NCI-H2171 treated with DMSO at 0.1 percent for 48 hours (cell line): ENCODE measurements at places on chromosomes 4 and X.

DNA sequence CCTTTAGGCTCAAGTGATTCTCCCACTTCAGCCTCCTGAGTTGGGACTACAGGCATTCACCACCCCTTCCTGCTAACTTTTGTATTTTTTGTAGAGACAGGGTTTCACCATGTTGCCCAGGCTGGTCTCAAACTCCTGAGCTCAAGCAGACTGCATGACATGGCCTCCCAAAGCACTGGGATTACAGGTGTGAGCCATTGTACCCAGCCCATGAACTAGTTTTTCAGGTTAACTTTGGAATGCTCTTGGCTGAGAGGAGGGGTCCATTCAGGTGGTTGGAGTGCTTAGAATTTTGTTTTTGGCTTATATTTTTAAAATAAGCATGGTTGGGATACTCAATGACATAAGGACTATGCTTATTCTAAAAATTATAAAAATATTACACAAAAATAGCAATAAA, 355.7 kb upstream of the MAGEB16 start:
- no peak for DNase-seq

DNA sequence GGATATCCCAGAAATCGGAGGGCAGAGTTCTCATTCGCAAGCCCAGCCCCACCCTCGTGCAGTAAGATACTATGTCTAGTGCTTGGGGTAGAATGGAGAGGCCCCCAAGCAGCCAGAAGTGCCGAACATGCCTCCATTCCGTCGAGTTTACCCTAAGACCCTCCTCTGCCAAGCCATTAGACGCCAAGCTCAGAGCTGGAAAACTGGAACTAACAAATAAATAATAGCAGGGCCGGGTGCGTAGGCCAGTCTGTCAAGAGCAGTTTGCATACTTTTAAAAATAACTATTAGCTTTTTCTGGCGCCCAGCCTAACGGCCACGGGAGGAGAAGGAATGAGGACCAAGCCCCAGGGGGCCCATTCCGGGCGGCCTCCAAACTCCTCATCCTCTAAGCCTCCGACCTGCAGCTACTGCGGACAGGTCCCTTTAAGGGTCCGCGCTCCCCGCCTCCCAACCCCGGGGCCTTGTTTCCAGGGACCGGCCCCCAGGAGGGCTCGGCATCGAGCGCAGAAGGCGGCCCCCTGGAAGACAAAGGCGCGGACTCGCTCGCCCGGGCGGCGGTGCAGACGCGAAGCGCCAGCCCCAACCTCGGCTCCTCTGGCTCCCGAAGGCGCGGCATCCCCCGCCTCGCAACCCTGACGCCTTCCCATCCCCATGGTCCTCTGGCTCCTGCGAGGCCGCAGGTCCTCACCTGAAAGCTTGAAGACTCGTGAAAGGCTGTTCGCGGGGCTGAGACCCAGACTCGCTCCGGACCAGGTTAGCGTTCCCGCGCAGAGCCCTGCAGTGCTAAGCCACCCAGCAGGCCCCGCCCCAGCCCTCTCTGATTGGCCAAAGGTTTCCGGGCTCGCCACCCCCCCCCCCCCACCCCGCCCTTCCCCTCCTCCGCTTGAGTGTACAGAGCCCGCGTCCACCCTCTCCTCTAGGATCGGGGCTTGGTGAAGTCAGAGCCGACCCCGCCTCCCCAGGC, at the start of gene TMSB15A:
Gene TMSB15A (minus strand): TSS at position 765 of the 967 bp plus-strand sequence.
- peak; percentile 67 for DNase-seq

DNA sequence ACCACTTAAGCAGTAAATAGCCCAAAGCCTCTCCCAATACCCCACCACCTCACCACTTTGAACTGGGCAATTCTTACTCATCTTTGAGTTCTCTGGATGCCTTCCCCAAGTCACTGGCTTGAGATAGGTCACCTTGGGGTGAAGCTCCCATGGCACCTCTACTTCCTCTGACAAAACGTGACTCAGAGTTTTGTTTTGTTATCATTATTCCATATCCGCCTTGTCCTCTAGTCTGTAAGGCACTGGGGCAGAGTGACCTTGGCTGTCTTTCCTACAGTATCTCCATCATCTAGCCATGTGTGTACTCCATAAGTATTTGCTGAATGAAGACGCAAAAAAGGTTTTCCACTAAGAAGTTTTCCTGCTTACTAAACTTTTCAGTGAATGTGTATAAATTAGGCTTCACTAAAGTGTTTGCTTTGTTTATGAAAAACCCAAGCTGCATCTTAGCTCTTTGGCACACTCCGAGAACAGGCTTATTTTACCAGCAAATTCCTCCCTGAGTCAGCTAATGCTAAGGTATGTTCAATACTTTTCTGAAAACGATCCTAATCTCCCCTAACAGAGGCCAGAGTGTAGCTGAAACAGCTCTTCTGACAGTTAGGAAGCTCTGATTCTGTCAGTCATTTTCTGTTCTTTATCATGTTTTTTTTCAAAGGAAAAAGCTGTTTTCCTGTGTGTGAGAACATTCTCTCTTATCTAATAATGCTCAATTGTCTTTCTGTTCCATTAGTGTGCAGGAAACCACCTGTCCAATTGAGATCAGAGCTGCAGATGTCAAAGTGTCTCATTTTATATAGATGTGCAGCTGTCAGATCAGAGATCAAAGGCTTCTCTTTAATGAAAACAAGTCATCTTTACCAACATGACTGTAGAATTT, 30.2 kb upstream of the TSPAN5 start:
- peak; percentile 0 for DNase-seq

DNA sequence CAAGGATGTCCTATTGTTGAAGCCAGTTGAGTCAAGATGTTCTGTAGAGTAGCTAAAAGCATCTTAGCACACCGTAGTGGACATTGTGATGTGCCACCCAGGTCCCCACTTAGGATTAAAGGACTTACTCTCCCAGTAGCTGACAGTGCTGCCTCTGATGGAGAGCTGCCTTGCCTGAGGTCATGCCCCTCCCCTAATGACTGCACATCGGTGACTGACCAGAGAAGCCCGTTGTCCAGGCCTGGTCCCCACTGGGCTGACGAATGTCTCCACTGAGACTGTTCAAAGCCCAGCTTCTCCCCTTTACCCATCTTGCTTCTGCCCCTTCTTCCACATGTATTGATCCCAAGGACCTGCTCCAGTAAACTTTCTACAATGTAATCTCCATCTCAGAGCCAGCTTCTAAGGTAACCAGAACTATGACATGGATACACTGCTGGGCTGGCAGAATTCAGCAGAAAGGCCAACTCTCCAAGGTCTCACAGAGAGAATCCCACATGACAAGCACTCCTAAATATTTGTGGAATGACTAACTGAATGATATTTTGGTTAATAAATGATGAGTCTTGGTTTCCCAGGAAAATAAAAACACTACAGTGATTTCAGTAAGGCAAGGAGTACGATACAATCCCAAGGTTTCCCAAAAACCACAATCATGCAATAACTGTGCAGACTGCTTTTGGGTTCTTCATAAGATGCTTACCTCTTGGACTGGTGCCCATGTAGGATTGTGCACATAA, 82.4 kb upstream of the TMEM150C start:
- DNase-seq, result no peak

DNA sequence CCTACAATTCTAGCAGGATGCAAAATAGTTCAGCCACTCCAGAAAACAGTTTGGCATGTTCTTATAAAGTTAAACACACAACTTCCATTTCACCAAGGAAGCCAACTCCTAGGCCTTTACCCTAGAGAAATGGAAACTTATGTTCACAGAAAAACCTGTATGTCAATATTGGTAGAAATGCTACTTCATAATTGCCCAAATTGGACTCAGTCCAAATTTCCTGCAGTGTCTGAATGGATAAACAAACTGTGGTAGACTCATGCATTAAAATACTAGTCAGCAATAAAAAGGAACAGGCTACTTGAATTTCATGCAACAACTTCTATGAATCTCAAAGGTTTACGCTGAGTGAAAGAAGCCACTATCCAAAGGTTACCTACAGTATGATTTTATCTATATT, 1738.8 kb upstream of the IGFBP7 start:
- no peak for DNase-seq

DNA sequence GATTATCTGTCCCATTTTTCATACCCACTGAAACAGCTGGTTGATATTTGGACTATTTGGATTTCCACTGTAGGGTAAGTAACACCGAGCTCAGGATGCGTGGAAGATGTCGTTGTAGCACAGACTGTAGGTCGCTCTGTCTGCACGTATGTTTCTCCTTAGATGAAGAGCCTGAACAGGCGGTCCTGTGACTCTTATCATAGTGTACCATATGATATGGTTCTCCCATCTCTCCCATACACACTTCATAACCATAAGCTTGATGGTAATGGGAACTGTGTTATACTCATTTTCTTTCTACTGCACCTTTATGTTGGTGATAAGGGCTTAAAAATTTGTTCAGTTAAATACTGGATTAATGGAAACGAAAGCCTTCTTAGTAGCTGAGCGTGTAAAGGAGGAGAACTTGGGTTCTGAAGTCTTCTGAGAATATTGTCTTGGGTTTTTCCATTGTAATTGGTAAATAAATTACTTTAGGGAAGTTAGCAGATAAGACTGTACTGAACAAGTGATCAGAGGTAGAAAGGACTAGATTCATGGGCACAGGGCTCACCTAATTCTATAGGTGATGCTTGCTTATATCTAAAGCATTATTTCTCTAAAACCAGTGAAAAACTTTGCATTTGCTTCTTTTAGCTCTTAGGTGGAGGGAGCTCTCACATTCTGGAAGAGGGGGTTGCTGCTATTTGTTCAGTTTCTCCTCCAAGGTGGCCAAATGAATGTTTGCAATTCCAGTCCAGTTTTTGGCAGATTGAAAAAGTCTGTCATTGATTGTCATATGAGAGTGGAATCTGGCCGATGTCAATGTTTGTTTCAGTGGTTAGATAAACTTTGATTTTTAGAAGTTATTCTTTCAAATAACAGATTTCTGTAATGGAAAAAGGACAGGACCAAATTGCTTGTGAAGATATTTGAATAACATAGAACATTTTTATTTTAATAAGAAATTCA, 15.8 kb downstream of the SMAD1 start:
- DNase-seq, result no peak

DNA sequence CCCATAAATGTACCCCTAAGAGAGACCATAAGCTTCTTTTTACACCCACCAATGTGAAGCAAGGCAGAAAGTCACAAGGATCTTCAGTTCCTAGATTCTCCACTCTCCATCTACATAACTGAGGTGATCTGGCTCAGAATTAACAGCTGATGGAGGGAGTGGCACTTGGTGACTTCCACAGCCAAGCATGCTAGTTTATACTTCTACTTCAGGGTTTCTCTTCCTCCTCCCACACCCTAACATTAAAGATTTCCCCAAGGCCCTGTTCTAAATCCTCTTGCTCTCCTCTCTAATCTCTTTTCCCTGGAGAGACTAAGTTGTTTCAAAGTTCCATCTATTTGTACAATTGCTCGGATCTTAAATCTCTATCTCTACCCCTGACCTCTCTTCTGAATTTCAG, 81.1 kb downstream of the MBNL3 start:
- DNase-seq, result peak; percentile 13

DNA sequence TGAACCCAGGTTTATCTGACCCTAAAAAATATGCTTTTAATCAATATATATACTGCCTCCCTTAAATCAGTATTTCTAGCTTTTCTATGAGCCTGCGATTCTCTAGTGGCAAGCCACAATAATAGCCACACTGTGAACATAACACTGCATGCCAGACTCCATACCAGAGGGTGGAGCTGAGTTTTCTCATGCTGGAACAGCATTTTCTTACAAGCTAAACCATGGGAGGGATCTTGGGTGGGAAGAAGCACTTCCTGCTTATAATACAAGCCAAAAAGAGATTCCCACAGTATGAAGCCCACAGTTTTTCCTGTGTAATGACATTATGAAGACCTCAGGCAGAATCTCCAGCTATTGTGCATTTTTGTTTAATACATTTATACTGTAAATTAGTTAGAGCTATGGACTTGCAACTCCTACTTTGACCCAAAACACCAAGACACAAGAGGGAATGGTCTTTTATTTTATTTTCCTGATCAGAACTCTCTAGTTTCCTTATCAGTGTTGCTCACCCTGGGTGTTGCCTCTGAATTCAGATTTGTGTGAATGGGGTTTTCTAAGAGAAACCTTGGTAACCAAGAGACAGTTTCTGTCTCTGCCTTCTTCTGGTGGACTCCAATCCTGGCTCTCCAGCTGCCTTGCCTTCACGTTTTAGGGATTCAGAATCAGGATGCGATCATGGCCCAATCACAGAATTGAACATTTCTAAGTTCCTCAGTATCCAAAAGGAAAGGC, 74.5 kb upstream of the EOLA2 start:
- no peak for DNase-seq
